ENCODE measurements at places on chromosomes 11 and 22.

GRCh38 chr11:73395297-73396208 lies 19.4 kb downstream of the RELT start:
- no peak for DNase-seq

- DNase-seq = no peak
These were observed 601.3 kb downstream of the BUD13 start for GRCh38 chr11:116171271-116172140.

DNA sequence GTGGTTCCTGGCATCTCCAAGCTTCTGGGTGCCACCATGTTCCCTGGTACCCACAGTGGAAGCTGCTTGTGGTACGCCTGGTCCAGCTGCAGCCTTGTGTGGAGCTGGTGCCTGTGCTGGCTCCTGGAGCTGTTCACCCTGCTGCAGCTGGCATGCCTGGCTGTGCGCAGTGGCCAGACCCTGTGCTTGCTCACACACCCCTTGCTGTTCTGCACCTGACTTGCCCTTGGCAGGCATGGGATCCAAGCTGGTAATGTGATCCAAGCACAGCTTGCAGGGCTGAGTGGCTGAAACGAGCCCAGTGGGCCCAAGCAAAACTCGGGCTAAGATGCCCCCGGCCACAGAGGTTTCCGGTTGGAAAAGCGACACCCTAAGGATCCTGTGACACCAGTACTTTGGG lies 104.7 kb upstream of the CLMP start:
- no peak for DNase-seq

DNA sequence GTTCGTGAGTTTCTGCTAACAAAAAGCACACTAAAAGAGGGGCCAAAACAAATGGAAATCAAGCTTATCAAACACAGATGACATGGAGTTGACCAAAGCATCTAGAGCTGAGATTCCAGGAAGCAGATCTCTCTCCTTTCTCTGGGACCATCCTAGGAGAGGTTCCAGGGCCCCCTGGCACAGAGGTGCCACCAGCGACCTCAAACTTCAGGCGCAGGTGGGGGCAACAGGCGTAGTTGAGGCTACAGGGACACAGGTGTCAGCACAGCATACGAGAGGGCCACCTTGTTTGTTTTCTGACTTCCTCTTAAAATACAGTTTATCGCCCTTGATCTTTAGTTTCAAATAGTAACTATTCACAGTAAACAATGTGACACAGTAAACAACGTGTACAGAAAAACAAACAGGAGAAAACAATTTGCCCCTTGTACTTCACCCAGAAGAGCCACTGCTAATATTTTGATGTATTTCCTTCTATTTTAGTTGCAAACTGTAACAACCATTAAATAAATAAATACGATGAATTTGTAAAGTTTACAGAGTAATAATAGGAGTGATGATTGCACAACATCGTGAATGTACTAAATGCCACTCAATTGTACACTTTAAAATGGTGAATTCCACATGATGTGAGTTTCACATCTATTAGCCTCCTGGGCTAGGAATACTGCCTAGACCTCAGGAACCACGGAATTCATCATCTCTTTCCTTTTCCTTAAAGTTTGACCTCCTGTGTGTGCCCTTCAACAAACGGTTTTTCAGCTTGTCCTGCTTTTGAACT lies 52.2 kb downstream of the IGLL5 start:
- no peak for DNase-seq

DNA sequence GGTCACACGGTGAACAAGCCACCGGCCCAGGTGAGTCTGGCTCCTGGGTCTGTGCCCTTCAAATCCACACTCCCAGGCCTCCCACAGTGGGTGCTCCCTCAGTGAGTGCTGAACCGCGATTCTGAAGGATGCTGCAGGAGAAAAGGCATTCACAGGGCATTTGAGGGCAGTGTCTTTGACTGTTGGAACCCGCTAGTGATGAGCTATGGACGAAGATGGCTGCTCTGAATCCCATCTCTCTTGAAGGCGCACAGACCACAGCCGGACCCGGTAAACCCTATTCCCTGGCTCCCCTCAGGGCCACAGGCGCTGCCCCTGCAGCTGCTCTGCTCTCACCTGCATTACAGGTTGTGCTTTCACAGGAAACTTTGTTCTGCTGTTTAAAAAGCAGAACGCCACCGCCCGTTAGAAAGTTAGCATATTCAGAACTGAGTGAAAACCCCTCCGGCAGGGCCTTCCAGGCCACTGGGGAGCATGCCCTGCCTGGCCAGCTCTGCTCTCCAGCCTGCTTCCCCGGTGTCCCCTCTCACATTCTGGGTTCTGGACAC lies 3.2 kb downstream of the LRRC32 start:
- DNase-seq = no peak

GRCh38 chr22:41576877-41577276 lies 12.8 kb downstream of the PMM1 start:
- DNase-seq = peak; percentile 39

DNA sequence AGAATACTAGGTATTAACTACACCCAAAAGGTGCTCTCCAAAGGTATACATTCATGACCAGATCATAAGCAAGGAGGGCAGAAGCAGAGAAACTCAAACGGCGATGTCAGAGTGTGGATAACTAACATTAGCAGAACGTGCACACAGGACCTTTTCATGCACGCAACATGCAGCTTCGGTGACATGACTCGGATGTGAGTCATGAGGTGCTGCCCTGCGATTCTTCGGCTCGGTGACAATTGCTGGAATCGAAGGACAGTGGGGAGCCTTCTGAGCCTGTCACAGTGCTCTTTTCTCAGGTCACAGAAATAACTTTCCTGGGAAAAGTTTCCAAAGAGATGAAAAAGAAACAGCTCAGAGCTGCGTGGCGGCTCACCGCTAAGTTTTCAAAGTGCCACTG lies 418.5 kb upstream of the SYN3 start:
- DNase-seq = no peak

DNA sequence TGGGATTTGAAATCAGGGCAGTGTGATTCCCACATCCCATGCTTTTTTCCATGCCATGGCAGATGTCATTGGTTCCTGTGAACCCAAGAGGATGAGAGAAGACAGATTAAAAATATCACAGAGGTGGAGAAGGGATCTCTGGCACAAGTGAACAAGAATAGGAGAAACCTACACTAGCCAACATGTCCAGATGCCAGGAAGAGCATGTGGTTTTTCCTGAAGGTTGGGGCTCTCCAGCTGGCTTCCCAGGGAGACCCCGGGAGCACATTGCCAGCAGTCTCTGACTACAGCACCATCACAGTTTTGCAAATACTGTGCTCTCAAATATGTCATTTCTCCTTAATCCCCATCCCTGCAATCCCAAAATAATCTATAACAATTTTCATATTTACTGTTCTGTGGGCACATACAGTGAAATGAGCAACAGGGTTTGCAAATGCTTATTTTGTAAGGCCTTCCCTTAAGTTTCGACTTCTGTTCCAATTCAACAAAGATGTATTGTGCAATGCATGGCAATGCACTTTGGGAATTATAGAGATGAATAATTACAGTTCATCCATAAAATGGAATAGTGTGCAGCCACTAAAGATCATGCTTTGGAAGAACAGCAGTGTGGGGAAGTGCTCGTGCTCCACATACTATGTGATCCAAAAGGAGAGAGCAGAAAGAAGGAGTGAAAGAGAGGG lies 4.8 kb downstream of the ANKK1 start:
- DNase-seq = no peak

- no peak for DNase-seq
These were observed 713.4 kb downstream of the OPCML start for GRCh38 chr11:132818951-132819350.

GRCh38 chr22:34001701-34002466 lies 81.6 kb upstream of the LARGE1 start:
- DNase-seq = no peak

DNA sequence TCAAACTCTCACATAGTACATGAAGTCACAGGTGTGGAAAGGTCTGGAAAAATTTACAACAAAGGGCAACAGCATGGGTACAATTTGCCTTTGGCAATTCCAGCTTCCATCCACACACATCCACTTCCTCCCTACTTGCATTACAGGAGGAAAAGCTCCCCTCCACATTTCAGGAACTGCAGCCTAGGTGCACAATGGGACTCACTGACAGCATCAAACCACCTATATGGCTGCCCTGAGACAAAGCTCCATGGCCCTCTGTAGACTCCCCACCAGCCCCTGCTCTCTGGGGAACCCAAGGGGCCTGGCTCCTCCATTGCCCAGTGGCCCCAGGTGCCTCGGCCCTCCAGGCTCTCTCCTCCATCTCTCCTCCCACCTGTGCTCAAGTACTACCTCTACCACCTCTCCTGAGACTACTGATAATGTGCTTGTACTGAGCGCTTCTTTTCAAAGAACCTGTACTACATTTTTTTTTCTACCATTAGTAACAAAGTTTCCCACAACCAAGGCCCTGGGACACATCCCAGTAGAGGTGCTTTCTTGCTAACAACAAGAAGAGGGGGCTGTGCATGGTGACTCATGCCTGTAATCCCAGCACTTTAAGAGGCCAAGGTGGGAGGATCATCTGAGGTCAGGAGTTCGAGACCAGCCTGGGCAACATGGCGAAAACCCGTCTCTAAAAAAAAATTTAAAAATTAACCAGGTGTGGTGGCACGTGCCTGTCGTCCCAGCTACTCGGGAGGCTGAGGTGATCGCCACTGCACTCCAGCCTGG lies 4.9 kb downstream of the YPEL1 start:
- no peak for DNase-seq

GRCh38 chr11:66492161-66492865 lies 12.1 kb downstream of the DPP3 start:
- DNase-seq = no peak

GRCh38 chr11:99893811-99894210 lies 793.3 kb upstream of the ARHGAP42 start:
- DNase-seq = no peak

DNA sequence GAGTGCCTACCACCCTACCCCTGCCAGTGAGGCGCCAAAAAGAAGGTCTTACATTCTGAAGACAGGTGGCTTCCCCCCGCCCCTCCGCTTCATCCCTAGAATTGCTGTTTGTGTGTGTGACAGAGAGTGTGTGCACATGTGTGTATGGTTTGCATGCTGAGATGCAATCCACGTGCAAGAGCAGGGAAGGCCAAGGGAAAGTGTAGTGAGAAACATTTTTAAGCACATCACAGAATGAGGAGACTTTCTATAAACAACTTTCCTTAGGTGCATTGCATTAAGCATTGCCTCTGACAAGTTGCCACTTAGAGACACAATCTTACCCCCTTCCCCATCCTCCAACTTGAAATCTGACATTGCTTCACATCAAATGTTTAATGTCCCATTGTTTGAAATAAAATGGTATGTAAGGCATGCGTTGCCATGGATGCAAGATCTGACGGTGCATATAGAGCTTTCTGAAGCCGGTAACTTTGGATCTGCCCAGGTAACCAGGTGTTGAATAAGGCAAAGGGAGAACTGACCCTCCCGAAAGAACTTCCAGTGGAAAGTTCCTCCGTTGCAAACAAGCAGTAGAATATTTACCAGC lies 21.4 kb downstream of the FJX1 start:
- DNase-seq = no peak

DNA sequence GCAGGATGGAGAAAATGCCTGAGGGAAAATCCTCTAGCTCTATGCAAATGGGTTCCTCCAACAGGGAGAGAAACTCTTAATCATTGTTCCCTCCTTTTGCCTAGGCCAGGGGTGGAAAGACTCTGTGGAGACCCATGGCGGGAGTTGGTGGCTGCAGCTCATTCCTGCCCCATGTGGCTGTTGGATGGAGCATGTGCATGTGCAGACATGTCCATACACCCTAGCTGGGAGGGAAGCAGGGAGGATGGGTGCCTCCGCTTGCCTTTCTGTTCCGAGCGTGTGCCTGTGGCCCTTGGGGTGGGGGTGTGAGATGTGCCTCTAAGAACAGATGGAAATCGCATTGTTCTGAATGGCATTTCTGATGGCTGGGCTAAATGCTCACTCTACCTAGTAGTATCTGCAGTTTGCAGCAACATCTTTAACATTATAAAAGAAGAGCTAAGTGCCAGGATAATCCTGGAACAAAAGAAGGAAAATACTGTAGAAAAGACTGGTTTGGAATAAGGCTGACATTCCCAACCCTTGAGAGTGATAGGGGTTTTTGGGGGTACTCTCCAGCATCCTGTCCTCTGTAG lies 31.7 kb downstream of the METTL15 start:
- no peak for DNase-seq

- no peak for DNase-seq
These were observed 1.6 kb downstream of the DEAF1 start for GRCh38 chr11:693415-693831.

- DNase-seq = no peak
These were observed 30.7 kb downstream of the SCUBE2 start for GRCh38 chr11:9060700-9061111.

- no peak for DNase-seq
These were observed 27.7 kb downstream of the LRRC4C start for GRCh38 chr11:41431784-41432183.

DNA sequence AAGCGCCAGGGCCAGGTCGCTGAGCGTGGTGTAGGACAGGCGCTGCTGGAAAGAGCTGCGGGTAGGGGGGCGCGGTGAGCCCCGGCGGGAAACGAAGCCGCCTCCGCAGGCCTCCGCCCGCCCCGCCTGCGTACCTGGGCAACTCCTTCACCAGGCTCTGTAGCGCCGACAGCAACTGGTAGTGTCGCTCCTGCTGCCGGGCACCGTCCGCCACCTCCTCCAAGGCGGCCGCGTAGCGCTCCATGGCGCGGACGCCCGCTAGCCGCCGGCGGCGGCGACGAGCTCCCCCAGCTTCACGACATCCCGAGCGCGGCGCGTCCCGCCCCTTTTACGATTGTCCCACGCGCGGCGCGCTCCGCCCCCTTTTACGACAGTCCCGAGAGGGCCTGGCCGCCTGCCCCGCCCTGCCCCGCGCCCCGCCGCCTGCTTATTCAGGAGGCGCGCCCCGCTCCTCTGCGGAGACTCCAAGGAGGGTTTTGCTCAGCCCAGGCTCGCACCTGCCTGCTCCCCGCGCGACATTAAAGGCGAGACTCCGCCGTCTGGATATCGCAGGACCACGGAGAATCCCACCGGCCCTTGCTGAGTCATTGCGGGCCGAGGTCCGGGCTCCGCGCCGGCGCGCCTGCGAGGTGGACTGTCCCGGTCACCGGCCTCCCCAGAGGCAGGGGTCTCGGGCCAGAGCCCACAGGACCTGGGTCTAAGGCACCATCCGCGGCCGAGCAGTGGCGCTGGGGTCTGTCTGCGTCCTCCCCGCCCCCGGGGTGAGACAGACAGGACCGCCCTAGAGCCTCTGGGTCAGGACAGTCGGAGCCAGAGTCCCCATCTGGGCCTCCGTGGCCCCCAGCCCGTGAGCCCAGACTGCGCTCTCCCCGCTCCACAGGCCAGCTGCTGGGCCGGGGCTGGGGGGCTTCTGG lies at the start of gene DGCR6L:
Gene DGCR6L, minus strand, starts transcription at position 316 of the 914 bp plus-strand sequence. Its CDS starts 72 bp downstream, at position 244.
- peak; percentile 95 for DNase-seq

Measured in NCI-H1930 (cell line).